ENCODE measurements at places on chromosomes 5 and 9.

DNA sequence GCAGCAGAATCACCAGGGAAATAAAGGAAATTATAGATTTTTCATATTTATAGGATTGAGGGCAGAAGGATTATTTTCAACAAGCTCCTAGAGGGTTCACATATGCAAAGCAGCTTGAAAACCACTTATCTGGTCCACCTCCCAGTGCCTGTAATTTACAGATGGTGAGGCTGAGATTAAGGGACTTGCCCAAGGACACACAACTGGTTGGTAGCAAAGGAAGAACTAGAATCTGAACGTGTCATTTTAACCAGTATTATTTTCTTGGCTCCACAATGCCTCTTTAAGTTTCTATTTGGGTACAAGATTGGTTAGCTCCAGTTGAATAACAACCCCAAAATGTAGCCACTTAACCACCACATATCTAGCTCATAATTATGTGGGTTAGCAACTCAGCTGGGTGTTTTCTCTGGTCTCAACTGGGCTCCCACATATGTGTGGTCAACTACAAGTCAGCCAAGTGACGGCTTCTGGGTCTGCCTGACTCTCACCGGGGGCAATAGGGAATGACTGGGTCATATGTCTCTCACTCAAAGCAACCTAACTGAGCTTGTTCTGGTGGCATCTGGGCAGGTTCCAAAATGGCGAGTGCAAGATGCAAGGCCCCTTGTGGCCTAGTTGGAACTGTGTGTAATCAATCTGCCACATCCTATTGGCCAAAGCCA lies 127.7 kb downstream of the ZDHHC21 start:
- no peak for DNase-seq

DNA sequence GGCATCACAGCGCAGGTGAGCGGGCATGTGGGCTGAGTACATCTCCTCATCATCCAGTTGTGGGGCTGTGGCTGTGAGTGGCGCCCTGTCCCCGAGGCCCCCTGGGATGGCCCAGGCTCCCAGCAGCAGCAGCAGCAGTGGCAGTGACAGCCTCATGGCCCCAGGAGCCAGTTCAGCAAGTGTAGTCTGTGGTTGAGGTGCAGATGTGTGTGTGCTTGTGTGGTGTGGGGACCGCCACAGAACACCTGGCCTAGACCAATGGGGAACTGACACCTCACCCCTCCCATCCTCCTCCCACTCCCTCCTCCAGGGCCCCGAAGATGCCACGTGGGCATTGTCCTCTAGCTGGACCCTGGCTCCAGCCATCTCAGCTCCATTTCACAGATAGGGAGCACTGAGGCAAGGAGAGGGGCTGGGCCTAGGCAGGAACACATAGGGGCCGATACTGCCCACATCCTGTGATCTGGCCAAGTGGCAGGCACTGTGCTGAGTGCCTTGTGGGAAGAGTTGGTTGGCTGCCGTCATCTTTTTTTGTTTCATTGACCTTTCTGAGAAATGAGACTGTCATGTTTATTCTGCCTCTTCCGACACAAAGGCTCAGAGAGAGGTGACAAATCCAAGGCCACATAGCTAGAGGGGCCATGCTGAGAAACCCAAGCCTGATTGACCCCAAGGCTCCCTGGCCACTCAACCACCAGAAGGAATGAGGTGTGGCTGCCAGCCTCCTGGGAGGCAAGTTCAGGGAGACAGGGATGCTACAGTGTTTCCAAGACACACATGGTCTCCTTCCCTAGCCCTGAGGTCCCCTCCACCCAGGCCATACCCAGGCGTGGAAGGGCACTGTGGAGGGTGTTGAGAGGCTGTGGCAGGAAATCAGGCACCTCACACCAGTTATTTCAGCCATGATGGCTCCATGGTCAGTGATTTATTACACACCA lies at the start of gene MZB1:
MZB1 (minus strand) TSS at position 213 of the 938 bp plus-strand sequence; CDS start at position 156, 57 bp downstream.
- no peak for DNase-seq

DNA sequence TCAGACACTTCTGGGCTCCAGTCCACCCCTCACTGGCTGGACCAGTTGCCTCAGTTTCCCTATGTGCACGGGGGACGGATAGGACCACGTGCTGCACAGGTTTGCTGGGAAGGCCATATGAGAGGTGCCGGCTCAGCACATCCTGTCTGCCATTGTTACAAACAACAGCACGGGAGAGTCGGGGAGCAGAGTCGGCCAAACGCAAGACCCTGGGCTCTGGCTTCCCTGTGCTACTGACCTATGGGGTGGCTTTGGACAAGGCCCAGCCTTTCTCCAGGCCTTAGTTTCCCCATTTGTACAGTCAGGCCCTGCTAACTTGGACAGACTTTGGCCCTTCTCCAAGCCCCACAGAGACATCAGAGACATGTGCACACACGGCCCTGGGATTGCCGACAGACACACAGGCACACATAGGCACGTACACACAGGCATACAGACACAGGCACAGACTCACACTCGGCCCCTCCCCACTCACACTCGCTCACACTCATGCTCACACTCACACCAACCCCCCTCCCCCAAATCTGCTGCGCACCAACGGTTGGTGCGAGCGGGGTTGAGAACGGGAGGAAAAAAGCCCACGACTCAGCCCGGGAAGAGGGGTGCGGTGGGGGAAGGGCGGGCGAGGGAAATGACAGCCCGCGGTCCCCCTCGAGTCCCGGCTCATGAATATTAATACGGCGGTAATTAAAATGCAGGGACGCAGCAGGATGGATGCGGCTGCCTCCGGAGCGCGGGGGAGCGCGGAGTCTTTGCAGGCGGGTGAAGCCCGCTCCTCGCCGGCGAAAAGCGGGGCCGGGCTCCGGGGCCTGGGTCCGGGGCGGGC lies 133.0 kb downstream of the C9orf50 start:
- DNase-seq = peak; percentile 59

- DNase-seq = no peak
Measured at GRCh38 chr5:66981266-66982055, 215.1 kb downstream of the CD180 start.

DNA sequence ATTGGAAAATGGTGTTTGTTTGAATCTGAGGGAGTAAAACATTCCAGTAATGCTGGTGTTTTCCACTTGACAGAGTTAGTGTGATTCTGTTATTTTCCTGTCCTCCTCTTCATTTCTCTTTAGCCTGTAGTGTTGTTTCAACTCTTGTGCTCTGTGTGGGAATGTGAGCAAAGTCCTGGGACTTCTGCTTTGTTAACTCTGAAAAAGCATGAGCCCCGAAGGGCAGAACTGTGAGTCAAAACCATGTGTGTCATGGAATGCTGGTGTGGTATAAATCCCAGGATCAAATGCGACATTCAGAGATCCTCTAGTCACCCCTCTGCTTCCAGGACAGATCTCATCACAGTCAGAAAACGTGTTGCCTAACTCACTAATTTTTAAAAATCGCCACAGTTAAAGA lies 8.9 kb downstream of the F2R start:
- no peak for DNase-seq

- no peak for DNase-seq
Measured at GRCh38 chr5:80825786-80826460, 134.2 kb upstream of the RASGRF2 start.

Data from activated naive CD4-positive, alpha-beta T cell (primary cell).